Stimulated activated naive CD8-positive, alpha-beta T cell treated with anti-CD3 and anti-CD28 coated beads, Interleukin-15, Interleukin-2, amounts not matched to agents 100 U/mL and 50 U/mL, for 24 hours (primary cell): ENCODE measurements at places on chromosomes 16 and 17.

DNA sequence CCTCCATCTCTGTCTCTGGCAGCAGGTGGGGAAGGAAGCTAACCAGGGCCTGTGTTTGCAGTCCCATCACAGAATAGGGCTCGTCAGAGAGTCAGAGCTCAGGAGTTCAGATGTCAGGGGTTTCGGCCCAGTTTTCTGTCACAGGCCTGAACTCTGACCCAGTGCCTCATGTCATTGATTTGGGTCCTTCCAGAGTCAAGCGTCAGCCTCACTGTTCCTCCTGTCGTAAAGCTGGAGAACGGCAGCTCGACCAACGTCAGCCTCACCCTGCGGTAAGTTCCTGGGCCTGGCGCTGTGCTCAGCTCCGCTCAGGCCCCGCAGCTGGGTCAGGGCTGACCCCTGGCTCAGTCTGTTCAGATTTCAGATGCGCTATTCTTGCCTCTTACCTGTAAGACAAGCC is 10.7 kb downstream of the CTNS start:
- DNase-seq: no peak

- no peak for DNase-seq
Observed at GRCh38 chr17:28545787-28546415, 6.5 kb downstream of the UNC119 start.

GRCh38 chr17:61253937-61254574 is 145.6 kb upstream of the TBX2 start:
- no peak for DNase-seq

DNA sequence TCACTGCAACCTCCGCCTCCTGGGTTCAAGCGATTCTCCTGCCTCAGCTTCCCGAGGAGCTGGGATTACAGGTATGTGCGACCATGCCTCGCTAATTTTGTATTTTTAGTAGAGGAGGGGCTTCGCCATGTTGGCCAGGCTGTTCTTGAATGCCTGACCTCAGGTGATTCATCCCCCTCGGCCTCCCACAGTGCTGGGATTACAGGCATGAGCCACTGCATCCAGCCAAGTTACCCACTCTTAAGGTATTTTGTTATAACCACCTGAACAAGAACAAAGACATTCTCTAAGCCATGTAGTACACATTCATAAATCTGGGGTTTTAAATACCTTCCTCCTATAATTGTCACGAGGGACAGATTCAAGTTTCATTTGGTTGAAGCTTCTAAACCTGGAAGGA is 12.3 kb upstream of the TMEM170A start:
- no peak for DNase-seq

DNA sequence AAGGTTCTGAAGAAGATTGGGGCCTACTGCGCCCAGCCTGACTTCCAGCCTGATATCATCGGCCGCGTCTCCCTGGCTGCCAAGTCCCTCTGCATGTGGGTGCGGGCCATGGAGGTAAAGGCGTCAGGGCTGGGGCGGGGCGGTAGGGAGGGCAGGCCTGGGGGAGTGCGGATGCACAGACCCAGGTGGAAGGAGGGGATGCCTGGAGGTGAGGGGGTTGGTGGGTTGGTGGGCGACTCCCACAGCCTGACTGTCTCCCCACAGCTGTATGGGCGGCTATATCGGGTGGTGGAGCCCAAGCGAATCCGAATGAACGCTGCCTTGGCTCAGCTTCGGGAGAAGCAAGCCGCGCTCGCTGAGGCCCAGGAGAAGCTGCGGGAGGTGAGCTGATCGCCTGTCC is 26.8 kb upstream of the KDM6B start:
- no peak for DNase-seq

DNA sequence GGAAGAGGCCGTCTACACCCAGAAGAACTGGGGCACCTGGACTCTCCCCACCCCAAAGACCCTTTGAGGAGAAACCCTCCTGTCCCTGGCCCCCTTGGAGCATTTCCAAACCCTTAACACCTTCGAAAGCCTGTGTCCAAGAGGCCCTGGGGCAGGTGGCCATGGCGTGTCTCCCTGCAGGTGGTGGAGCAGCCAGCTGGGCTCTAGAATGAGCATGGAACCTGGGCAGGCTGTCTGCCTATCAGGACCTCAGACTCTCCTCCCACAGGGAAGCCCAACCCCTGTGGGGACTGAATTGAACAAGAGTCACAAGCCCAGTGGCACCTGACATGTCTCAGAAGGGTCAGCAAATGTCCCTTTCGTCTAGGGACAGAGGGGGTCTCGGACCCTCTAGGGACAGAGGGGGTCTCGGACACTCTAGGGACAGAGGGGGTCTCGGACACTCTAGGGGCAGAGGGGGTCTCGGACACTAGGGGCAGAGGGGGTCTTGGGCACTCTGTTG is 8.4 kb downstream of the CBX4 start:
- DNase-seq: no peak

GRCh38 chr17:5396612-5397011 is 22.9 kb downstream of the NUP88 start:
- no peak for DNase-seq

GRCh38 chr17:81116704-81117103 is 48.6 kb upstream of the PVALEF start:
- no peak for DNase-seq
